ENCODE measurements at places on chromosomes 12 and 14.
A peak's percentile ranks its signal among the peaks of the same experiment; 100 is the strongest.

DNA sequence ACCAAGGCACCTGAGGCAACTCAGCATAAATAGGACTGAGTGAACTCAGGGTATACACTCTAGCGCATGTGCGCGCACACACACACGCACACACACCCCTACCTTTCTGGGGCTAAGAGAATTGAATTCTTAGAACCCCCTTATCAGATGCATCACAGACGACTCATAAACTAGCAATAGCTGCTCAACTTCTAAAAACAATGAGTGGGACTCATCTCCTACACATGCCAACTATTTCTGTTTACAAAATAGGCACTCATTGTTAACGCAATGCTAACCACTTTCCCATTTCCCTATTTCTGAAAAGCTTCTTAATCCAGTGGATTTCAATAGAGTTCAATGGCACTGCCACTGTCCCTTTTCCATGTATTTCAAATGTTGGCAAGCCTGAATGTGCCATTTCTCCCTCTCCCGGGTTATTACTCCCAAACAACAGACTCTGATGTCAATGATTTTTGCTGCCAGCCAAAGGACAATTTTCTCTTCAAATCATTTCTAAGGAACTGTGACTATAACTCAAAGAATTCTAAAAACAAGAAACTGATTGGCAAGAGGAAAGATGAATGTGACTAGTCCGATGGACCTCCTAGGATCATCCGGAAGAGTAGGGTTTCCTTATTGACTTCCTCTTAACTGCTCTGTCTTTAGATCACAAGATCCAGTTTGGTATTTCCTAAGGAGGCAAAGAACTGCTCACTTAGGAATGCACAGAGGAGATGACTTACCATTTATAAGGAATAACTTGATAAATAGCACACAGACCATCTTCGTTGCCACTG, 48.8 kb downstream of the SLC38A1 start:
- no peak for DNase-seq

GRCh38 chr14:86430853-86431252, 900.9 kb downstream of the FLRT2 start:
- peak; percentile 77 for DNase-seq

GRCh38 chr14:36227802-36228201, 51.3 kb upstream of the PTCSC3 start:
- DNase-seq = no peak

DNA sequence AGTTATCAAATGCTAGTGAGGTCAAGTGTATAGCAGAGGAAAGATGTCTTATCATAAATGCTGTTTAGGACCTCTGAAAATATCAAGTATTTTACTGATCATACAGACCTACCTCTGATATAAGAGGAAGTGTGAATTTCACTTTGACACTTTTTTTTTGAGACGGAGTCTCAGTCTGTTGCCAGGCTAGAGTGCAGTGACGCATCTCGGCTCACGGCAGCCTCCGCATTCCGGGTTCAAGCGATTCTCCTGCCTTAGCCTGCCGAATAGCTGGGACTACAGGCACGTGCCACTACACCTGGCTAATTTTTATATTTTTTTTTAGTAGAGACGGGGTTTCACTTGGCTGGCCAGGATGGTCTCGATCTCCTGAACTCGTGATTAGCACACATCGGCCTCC, 55.1 kb upstream of the PIK3C2G start:
- DNase-seq = no peak

GRCh38 chr12:128091951-128092382, 175.0 kb upstream of the TMEM132C start:
- no peak for DNase-seq

DNA sequence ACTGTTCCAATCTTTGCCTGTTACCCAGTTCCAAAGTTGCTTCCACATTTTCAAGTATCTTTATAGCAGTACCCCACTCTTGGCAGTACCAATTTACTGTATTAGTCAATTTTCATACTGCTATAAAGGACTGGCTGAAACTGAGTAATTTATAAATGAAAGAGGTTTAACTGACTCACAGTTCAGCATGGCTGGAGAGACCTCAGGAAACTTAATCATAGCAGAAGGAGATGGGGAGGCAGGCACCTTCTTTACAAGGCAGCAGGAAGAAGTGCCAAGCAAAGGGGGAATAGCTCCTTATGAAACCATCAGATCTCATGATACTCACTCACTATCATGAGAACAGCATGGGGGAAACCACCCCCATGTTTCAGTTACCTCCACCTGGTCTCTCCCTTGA, 215.0 kb downstream of the SNAPC1 start:
- peak; percentile 3 for DNase-seq
